ENCODE measurements at places on chromosomes 12 and 14.
A peak's percentile ranks its signal among the peaks of the same experiment; 100 is the strongest.

GRCh38 chr12:131598717-131599116 is 112.2 kb upstream of the SFSWAP start:
- no peak for DNase-seq

DNA sequence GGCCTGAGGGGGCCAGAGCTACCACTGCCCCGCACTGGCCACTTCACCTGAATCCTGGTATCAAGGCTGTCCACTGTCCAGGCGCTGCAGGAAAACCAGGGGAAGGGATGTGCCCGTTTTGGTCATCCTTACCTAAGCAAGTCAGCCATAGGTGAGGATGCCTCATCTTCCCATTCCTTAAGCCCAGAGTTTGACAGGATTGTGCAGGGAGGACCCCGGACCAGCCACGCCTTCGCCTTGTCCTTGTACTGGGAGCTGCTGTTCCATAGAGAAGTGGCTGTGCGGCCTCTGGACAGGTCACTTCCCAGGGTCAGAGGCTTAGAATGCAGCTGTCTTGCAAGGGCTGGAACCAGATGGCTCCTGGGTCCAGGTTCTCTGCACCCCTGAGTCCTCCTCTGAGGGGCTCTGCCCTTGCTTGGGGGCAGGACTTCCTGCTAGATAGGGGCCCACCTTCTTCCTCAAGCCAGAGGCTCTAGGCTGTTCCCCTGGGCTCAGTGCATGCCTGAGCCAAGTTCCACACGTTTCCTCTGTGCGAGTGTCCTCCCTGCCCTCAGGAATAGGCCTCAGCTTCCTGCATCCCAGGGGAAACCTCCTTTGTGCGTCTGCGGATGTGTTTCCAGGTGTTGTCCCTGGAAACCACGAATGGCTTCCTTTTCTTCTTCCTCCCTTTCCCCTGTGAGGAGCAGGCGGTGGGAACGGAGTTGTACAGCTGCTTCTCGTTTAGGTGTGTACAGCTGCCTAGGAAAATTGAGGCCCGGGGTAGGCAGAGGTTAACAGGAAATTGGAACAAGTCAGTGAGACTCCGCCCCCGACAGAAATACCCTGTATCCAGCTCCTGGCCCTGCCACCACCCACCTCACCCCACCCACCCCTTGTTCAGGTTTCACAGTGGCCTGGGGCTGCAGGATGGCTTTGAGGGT is 54.3 kb upstream of the RIN3 start:
- no peak for DNase-seq

DNA sequence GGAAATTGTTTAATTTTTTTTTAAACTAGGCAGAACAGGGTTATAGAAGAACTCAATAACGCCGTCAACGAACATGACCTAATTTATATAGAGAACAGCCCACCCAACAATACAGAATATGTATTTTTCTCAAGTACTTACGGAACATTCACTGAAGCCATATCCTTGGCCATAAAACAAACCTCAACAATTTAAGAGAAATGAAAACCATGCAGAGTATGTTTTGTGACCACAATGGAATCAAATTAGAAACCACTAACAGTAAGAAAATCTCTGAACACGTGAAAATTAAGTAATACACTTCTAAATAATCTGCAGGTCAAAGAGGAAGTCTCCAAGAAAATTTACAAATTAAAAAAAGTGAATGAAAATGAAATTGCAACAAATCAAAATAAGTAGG is 9.4 kb downstream of the SART3 start:
- no peak for DNase-seq

DNA sequence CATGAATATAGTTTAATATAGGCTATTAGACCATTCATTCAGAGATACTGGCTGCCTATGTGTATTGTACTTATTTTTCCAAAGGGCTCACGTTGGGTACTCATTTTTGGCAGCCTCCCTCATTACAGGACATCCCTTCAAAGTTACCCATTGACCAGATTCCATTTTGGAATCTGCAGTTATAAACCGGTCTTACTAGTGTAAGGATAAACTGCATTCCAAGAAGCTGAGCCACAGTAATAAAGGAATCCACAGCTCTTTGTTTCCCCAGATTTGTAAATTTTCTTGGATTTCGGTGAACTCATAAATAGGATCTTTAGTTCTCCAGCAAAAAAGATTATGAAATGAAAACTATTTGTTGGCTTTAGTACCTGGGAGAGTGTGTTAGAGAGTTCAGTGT is 18.9 kb upstream of the CFL2 start:
- no peak for DNase-seq

- DNase-seq, result no peak
Measured at GRCh38 chr14:69880893-69881292, 1.7 kb downstream of the SMOC1 start.

DNA sequence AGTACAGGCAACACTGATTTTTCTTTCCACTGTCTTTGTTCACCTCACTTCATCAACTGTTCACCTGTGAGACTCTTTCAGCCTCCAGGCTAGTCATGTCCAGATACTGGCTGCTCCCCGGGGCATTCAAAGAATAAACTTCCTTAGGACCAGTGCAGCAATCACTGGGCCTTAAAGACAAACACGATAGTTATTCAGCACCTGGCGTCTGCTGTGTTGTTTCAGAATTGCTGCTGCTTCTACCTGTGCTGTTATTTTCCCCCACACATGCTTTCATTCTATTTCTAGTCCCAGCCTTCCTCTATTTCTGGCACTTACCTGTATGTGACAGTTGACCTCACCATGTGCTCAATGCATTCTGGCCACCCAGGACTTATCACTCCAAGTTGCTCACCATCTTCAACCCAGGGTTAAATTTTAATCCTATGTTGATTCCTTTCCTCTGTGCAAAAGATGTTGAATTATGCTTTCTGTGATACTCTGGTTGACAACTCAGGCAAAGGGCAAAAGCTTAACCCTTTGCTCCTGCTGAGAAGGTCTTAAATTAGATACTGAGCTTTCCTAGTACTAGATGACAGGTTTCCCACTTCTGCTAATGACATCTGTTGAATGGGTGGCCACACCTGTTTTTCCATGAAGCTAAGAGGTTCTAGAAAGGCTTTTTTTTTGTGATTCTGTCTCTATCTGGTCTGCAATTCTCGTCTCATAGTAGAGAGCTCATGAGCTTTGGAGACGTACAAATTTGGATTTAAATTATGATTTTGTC is 41.4 kb downstream of the PTPRQ start:
- no peak for DNase-seq

- no peak for DNase-seq
Measured at GRCh38 chr14:75794615-75795038, 133.6 kb downstream of the TTLL5 start.

DNA sequence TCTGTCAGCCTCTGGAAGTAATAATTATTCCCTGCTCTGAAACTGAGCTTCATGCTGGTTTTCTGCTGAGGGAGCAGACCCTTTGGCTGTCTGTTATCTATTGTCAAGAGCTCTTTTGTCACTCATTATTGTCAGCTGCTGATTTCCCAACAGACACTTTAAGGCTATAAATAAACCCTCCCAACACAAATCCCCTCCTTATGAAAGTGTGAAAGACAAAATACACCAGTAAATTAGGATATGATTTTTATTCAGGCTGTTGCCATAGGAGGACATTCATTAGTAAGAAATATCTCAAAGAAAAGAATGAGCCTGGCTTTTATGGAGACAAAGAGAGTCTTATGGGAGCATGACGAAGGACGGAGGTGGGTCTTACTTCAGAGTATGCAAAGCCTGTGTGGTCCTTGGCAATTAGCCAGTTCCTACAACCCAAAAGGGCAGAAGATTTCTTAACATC is 180.8 kb downstream of the CRADD start:
- DNase-seq, result no peak

GRCh38 chr12:116130431-116130830 is 147.1 kb downstream of the MED13L start:
- no peak for DNase-seq

DNA sequence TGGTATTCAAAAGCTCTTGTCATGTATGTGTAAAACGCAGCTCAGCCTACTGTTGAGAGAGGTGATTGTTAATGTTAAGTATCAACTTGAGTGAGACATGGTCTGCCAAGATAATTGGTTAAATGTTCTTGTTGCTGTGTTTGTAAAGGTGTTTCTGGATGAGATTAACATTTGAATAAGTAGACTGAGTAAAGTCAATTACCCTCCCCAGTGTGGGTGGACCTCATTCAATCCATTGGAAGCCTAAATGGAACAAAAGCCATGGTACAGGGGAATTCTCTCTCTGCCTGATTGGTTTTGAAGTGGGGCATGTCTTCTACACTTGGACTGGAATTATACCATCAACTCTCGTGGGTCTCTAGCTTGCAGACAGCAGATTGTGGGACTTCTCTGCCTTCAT is 63.8 kb upstream of the RERGL start:
- DNase-seq, result no peak

- DNase-seq, result no peak
Measured at GRCh38 chr12:61564466-61564865, 695.7 kb upstream of the USP15 start.

DNA sequence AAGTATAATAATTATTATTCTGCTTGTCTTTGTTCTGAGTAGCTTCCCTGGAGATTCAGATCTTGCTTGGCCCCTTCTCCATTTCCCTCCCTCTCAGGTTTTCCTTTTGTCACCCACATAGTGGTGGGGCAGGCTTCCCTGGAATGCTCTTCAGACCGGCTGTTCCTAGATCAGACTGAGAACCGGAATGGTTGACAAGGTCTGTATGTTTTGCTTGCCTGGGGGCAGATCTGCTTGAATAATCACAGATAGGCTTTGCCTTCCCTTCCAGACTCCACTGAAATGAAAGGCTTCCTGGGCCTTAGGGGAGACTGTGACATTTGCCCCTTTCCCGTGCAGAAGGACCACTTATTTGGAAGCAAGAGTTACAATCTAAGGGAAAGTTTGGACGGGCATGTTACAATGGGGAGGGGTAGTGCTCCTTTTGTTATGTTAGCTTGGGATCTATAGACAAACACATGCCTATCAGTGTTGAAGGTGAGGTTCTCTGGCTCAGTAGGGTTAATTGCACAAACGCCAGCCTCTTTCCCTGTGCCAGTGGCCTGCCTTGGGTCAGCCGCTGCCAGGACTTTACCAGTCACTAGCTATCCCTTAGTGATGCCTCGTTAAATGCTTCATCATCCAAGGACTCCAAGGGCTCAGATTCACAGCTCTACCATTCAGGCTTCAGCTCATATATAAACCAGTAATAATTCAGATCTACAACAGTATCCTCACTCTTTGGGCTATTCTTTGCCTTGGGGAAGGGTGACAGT is 178.6 kb downstream of the SNAPC1 start:
- DNase-seq, result no peak

DNA sequence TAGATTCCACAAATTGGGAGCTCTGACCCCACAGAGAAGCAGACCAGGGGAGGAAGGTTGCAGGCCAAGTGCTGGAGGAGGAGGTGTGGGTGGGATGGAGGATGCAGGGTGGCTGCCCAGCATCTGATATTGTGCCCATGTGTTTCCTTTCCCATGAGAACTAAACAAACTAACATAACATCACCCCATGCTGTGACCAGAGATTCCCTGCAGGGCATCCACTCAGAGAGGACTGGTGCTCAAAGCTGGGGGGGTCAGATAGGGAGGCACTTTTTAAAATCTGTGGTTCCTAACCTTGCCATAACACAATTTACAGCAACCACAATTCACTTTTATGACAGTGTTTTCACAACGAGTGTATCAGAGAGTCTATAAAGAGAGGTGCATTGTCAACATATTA is 1277.6 kb downstream of the AACS start:
- DNase-seq, result no peak

- DNase-seq, result no peak
Measured at GRCh38 chr12:1573960-1574864, 20.2 kb downstream of the FBXL14 start.

- no peak for DNase-seq
Measured at GRCh38 chr14:90995785-90996184, 64.7 kb downstream of the RPS6KA5 start.

- no peak for DNase-seq
Measured at GRCh38 chr12:108637222-108637971, 3.7 kb upstream of the SELPLG start.

DNA sequence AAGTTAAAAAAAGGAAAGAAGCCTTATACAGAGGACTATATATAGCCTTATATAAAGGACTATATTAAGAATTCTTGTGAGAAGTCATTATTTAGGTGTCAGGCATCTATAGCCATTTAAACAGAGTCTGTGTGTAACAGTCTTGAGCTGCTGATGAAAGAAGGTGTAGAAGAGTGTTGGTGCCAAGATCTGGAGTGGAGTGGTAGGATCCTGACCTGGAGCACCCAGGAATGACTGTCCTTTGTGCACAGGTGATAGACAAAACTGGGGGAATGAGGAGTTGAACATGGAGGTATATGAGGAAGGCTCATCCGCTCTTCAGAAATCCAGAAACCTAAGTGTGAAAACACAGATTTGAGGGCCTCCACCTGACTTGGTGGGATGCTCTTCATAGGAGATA is 747.3 kb downstream of the NRXN3 start:
- no peak for DNase-seq

GRCh38 chr12:131636266-131636665 is 74.6 kb upstream of the SFSWAP start:
- DNase-seq, result no peak

GRCh38 chr12:14741153-14741552 is 44.8 kb upstream of the GUCY2C start:
- no peak for DNase-seq

- peak; percentile 56 for DNase-seq
Measured at GRCh38 chr14:105294142-105294597, 6.6 kb downstream of the BRF1 start.

GRCh38 chr12:69903548-69903947 is 78.5 kb downstream of the MYRFL start:
- no peak for DNase-seq

DNA sequence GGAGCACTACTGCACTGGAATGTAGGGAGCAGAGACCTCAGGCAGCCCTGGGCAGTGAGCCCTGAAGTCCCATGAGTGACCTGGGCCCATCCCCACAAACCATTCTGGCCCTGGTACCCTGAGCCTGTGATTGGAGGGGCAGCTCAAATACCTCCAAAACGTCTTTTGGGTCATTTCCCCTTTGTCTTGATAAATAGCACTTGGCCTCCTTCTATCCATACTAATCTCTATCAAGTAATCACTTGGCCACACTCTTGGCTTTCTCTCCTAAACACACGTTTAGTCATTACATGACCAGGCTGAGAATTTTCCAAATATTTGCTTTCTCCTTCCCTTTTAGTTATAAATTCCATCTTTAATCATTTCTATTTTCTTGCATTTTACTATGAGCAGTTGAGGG is 91.3 kb downstream of the RPAP3 start:
- DNase-seq, result no peak

DNA sequence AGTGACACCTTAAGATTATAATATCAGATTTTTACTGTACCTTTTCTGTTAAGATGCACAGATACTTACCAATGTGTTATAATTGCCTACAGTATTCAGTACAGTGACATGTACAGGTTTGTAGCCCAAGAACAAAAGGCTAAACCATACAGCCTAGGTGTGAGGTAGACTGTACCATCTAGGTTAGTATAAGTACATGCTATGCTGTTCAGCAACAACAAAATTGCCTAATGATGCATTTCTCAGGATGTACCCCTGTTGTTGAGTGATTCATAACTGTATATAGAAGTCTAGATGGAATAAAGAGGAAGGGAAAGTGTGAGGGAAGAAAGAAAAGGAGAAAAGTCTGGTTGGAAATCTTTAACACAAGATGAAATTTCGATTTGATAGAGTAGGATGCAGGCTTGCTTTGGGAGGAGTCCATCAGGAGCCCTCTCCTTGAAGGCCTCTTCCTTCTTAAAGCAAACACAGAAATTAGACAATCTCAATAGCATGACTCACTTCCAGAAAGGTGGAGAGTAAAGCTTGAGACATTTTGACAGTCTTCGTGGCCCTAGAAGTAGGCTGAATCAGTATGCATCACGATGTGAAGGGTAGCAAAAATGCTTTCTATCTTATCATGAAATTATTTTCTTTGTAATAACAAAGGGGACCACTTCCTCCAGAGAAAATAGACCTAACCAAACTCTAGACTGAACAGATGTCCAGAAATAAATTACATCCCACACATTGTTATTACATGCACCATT is 191.5 kb downstream of the SYT1 start:
- no peak for DNase-seq
